ENCODE measurements at places on chromosomes 6 and 20.
A peak's percentile ranks its signal among the peaks of the same experiment; 100 is the strongest.

DNA sequence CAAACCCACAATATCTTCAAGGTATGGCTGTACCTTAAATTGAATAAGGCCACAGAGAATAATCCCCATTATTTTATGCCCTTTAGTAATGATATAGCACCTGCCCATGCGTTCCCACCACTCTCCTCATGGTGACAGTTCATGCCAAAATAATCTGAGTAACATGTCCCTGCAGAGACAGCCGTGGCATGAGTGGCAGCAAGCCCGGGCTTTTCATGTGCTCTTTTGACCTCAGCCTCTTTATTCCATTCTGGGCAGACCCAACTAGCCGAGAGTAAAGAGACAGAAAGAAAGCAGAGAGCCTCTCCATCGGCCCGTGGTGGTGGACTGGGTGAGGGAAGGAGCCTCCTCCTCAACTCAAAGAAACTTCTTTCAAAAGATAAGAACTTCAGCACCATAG, 19.9 kb upstream of the POPDC3 start:
- no peak for DNase-seq

- peak; percentile 81 for DNase-seq
Observed at GRCh38 chr6:158536084-158536890, 23.6 kb upstream of the TMEM181 start.

DNA sequence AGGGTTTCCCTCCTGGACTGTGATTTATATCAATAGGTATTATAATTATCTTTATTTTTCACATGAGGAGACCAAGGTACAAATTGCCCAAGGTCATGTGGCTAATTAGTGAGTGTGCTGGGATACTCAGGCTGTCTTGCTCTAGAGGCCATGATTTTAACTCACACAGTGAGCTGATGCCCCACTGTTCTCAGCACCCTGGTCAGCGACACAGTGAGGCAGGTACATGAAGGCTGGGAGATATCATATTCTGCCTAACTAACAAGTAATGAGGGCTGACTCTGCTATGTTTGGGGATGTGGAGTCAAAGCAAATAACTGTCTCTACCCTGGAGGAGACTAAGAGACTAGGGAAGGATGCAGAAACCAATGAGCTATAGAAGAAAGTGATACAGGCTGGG, 501.1 kb downstream of the PTPRT start:
- no peak for DNase-seq

- no peak for DNase-seq
Observed at GRCh38 chr6:105824732-105825131, 261.4 kb upstream of the PRDM1 start.

- DNase-seq: no peak
Observed at GRCh38 chr20:2921506-2921905, 48.2 kb downstream of the PTPRA start.

DNA sequence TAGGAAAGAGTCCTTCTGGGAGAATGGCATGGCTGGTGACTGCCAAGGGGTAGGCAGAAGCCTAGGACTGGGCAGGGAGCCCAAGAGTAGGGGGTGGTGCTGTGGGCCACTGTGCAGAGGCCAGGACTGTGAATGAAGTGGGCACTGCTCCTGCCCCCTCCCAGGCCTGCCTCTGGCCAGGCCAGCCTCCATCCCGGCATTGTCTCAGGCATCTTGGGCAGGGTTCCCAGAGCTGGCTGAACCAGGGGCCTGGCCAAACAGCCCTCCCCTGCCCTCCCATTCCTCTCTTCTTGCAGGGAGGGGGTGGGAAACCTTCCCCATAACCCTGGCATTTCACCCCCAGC, 81.6 kb downstream of the MRPL14 start:
- no peak for DNase-seq

- DNase-seq: no peak
Observed at GRCh38 chr6:3546121-3546520, 89.3 kb upstream of the SLC22A23 start.

DNA sequence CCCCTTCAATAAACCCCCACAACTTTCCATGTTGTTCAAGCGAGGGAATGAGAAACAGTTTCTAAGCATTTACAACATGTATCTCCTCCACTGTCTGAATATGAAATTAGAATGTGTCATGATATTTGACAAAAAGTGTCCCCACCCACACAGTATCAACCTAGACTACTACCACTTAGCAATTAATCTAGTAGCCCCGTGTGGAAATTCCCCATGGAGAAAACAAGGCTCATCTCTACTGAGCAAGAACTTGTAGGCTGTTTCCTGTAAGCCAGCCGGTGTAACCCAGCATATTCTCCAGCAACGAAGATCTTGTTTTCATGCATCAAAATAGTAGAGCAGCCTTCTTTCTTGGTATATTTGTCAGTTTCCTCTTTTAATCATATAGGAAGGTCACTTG, 115.0 kb downstream of the IRF4 start:
- no peak for DNase-seq

- DNase-seq: no peak
Observed at GRCh38 chr6:131789219-131789618, 18.6 kb upstream of the ENPP1 start.

DNA sequence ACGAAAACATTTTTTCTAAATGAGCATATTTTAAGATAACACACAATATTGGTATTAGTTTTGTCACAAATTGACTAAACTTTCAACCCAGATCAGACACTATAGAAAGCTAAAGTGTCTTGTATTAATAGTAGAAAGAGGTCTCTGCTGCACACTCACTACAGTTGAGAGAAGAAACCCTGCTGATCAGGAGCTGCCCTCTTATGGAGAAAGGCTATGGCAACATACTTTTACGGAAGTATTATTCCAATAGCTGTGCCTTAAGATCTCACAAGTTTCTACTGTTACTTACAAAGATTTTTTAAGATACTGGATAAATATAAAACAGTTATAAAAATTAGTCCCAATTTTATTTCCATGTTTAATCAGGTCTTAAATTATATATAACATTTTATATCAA, 155.7 kb downstream of the RIMS1 start:
- peak; percentile 15 for DNase-seq

GRCh38 chr20:35345189-35345588, 53.0 kb upstream of the FAM83C start:
- DNase-seq: no peak

DNA sequence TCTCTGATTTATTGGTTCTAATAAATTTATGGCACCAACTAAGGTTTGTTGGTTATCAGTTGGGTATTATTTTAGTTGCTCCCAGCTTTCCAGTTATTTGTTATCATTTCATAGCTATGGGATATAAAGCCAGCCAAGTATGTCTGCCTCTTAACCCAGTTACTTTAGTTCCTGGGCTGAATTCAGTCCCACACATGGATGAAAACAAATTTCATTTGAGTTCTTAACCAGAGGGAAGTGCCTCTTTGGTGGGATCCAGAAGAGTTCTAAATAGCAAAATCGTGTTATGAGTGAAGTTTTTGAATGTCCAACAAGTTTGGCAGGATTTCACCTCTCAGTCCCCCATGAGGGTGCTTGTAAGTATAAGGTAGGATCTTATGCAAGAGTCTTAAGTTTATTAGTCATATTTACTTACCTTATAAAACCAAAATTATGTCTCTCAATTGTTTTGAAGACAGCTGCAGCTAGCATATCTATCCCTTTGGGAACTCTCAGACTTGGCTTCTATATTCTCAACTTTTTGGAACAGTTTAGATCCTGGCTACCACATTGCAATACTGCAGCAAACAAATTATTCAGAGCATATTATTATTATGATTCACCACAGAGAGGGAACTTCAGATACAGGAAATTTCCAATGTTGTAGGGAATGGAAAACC, 683.6 kb downstream of the BCKDHB start:
- DNase-seq: no peak

- DNase-seq: no peak
Observed at GRCh38 chr6:155042983-155043382, 47.9 kb downstream of the TIAM2 start.

- no peak for DNase-seq
Observed at GRCh38 chr6:67450641-67451040, 1184.4 kb upstream of the ADGRB3 start.

- DNase-seq: no peak
Observed at GRCh38 chr6:46638650-46639049, 14.0 kb downstream of the CYP39A1 start.

DNA sequence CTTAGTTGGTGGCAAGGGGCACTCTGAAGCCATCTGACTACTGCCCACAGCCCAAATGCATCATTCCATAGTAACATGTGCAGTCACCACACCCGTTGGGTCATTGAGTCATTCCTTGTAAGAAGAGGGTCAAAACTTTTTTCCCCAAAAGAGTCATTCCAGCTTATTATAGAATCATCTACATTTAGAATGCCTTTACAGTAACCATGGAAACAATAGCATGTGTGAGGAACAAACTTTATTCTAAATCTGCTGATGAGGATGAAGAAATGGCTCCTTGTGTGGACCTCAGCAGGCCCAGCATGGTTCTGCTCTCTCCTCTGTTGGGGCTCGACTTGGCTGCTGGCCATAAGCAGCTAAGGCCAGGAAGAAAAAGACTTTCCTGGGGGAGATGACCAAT, 111.2 kb upstream of the PTPRT start:
- DNase-seq: no peak

DNA sequence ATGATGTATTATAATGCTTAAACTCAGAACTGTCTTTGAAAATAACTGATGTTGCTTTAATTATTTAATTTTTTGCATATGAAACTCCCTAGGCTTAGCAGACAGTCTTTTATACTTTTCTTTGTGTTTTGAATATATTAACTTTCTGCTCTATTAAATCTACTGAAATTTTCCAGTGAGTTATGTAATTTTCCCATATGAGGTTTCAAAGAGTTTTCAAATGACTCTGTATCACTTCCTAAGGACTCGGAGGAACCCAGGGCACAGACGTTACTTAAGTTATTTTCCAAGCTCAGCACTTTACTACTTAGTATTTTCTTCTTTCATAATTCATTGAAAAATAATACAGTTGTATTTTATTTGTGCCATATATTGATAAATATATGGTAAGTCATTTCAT, 122.6 kb downstream of the HS3ST5 start:
- DNase-seq: no peak
